ENCODE measurements at places on chromosomes 2 and 18.

DNA sequence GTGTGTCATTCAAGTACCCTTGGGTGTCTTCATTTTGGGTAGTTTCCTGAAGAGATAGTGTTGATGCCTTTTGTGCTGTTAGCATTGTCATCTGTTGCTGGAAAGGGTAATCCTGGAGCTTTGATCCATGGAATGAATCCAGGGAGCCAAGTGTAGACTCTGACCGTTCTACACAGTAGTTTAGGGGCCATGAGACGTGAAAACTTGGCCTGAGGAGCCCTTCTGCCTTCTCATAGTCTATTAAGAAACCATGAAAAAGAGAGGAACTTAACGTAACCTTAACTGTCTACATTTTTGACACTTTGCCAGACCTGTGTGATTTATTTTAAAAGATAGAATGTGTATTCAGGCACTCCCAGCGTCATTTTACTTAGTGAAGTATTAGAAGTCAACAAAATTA, 194.0 kb downstream of the BABAM2 start:
- DNase-seq = no peak

DNA sequence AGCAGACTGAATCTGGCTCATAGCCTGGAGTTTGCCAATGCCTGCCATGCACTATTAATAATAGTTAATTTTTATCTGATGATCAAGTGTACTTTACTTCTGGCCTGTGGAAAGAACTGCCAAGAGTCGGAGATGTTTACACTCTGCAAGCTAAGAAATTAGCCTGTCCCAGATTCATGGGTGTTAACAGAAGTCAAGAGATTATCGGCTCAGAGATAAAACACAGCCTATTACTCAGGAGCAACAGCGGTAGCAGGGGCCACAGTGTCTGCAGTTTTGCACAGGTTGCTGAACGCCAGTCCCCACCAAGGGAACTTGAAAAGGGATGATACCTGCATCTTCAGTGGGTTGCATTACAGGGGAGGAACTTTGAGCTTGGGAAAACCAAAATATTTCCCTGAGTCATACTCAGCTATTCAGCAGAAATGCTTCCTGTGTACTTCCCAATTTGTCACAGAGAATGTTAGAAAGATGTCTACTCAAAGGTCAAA, 4.3 kb upstream of the ADI1 start:
- no peak for DNase-seq

GRCh38 chr18:21548647-21549046, 51.9 kb downstream of the ESCO1 start:
- no peak for DNase-seq

GRCh38 chr18:9946831-9947230, 33.0 kb downstream of the VAPA start:
- no peak for DNase-seq

DNA sequence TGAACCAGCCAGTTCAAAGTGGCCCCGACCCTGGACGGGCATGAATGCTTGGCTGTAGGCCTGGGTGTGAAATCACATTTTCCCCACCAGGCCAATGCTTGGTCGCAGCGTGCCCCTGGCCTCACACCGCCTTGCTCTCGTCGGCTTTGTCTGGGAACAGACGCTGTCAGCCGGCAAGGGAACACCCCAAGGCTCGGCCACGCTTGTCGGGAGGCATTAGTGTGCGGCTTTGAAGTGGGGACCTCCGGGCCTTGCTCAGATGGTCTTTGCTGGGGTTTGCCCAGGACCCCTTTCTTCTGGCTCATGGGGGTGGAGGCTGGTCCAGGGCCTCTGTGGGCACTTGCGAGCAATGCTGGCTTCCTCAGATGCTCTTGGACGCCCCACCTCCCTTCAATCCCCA, 79.1 kb downstream of the INHBB start:
- DNase-seq = no peak

GRCh38 chr18:7146067-7146466, 28.5 kb upstream of the LAMA1 start:
- no peak for DNase-seq

GRCh38 chr2:211766689-211767088, 771.9 kb downstream of the ERBB4 start:
- DNase-seq = no peak

GRCh38 chr2:1482981-1483380, 69.7 kb downstream of the TPO start:
- no peak for DNase-seq

DNA sequence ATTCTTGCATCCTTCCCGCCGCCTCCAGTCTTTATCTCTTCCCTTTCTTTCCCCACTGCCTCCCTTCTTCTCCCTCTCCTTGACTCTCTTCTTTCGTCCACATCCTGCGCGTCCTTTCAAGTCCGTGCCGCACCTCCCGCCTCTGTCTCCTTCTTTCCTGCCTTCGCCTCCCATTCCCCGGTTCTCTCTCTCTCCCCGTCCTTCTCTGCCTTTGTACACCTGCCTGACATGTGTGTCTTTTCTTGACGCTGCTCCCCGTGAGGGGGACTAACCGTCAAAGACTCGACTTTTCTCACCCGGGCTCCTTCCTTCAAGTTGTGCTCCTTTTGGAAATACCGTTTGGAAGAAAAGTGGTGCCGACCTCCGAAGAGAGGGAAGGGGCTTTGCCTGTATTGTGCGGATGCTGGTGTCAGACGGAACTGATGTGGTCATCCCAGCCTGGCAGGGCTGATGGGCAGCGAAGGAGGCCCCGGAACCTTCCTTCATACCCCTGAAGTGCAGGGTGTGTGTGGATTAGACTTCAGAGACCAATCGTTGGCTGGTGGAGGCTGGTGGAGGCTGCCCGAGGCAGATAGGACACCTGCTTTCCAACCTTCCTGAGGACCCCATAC, 879 bp downstream of the TMEM178A start:
- DNase-seq = no peak

GRCh38 chr2:111160758-111161157, 40.0 kb downstream of the BCL2L11 start:
- DNase-seq = no peak

DNA sequence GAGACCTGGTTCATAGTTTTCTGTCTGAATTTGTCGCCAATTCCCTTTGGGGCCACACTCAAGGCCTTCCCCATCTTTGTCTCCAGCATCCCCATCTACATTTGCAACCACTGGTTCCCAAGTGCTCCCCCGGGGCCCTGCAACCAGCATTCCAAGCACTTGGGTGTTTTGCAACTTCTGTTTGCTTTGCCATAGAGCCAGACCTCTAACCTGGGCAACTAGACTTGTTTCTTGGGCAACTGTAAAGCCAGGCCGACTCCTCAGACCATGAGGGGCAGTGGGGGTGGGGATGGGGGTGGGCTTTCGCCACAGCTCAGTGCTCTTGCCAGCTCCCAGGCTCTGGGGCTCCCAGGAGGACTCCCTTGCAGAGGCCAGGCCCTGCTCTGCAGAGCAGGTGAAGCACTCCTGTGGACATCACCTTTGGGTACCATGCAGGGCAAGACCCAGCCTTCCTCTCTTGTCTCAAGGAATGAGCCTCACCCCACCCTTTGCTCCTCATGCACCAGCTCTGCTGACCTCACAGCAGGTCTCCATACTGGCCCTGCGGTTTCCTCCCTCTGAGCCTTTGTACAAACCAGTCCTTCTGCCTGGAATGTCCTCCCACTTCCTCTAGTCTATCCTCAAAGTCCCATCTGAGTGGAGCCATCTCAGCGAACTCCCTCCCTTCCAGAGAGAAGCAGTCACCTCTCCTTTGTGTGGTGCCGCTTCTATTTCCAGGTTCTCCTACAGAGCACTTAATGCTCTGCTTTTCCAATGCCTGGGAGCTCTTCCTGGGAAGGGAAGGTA, 126.7 kb upstream of the MYCN start:
- DNase-seq = no peak

- no peak for DNase-seq
These were observed 16.9 kb downstream of the LCT start for GRCh38 chr2:135820003-135820618.

- no peak for DNase-seq
These were observed 201.7 kb upstream of the STK17B start for GRCh38 chr2:196372811-196373664.

DNA sequence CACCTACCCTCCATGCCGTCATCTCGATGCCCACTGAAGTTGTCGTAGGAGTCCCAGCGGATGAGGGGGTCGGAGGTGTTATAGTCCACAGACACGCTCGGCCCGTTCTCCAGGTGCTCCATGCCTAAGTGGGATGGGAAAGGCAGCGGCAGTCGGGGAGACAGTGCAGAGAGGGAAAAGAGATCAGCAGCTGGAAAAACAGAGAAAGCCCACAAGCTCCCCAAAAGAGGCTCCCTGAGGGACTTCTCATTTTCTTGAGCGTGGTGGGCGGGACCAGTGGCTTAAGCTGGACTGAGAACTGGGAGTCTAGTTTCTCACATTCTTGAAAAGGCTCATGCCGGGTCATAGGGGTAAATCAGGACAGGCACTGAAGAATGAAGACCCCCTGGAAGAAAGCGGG, 121.9 kb downstream of the TNS1 start:
- no peak for DNase-seq

DNA sequence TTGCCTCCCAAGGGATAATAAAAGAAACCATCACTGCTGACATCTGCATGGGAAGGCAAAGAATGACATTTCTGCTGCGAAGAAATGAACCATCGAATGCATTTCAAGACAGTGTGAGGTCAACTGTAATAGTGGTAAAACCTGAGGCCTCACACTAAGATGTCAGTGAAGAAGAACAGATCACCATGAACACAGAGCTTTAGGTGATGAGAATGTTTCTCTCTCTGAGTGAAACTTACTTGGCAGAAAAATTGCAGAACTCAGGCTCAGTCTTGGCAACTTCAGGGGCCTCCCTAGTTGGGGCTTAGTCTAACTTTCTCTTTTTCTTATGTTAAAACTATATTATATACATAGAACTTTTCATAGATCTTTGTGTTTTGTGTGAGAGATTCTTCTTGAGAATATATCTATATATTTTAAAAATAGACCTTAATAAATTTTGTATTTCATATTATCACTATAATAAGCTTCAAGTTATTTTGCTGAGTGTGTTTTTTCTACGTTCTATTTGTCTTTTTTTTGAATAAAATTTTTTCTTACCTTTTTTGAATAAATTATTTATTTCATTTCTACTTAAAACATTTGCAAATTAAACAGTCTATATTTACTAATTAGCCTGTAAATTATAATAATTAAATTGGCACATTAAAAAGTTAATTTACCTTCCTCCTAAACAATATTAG, 427.5 kb upstream of the TRIB2 start:
- DNase-seq = no peak

- no peak for DNase-seq
These were observed 330.0 kb upstream of the POU3F3 start for GRCh38 chr2:104523921-104524320.

GRCh38 chr2:213733893-213734292, 449.6 kb downstream of the SPAG16 start:
- no peak for DNase-seq

DNA sequence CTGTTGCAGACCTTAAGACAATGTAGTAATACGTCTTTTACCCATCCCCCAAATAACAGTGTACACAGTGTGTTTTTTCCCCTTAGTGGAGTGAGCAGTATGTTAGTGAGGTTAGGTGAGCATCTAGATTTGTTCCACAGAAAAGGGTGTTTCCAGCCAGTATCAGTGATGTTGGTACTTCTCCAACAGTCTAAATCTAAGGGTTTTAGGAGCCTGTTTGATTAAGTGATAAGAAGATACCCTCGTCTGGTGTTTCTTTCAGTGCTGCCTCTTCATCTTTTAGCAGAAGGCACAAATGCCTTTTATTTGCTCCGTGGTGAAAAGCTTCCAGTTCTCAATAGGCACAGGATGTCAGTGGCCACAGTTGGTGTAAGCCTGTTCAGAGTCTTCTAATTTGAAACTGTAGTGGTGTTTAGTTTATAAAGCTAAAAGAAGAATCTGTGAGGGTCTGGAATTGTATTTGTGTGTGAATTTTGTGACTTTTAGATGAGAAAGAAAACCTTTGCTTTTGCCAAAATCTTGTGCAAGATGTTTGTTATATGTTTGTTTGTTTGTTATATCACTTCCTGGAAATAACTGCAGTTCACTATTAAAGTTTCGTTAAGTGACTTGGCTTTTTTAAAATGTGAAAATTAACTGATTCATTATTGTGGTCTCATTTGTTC, 71.2 kb downstream of the MAP4K4 start:
- DNase-seq = no peak

DNA sequence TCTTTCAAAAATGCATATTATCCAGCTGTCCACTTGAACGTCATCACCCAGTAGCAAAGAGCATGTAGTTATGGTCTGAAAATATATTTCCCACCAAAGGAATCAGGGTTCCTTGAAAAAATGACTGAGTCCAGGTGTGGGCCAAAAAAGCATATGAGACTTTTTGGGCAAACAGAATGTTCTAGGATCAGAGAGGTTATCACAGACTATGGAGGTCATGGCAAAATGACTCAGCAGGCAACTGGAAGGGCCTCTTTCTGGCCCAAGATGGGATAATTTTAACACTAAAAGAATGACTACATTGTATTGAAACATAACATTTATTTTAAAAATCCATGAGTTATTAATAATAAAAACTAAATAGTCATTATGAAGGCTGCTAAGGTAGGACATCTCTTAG, 77.1 kb downstream of the COBLL1 start:
- DNase-seq = no peak

GRCh38 chr2:15159751-15160177, 401.4 kb downstream of the NBAS start:
- DNase-seq = no peak

DNA sequence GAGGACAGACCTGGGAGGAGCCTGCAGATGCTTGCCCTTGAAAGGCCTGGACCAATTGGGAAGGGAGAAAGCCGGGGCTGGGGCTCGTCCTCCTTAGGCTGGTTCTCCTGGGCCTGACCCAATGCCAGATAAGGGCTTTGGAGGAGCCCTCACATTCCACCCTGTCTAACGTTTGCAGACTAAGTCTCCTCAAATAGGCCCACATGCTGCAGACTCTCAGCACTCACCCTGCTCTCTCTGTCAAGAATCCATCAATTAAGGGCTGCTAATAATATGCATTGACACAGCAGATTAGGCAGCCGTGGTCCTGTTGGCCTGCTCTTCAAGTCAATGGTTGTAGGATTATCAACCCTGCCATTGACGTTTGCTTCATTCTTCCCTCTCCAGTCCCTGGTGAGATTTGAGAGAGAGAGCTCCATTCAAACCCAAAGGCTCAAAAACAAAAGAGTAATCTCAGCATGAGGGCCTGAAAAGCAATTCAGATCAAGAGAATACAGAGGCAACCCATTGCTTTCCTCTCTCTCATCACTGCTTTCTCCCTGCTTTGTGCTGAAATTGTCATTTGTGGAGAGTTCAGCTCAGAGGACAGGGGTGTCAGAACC, 167.6 kb downstream of the INSIG2 start:
- no peak for DNase-seq

GRCh38 chr2:7191932-7192331, 274.7 kb downstream of the RNF144A start:
- no peak for DNase-seq

GRCh38 chr2:69770193-69770702, 28.3 kb downstream of the ANXA4 start:
- peak; percentile 74 for DNase-seq
